ENCODE measurements at places on chromosomes 2 and 18.

DNA sequence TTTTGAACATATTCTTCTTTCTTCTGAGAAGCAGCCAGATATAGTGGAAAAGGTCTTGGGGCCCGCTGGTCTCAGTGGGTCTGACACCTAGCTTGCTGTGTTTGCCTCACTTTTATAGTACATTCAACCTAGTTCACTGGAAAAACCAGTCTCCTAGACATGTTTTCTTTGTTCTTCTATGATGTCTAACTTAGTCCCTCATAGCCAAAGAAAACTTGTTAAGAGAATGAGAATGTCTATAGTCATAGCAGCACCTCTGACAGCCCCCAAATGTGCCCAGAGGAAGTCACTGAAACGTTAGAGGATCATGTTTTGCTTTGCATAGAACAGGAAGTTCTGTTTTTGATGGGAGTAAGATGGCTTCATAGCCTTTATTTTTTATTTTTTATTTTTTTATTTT is 40.3 kb downstream of the TNFRSF11A start:
- DNase-seq = no peak

DNA sequence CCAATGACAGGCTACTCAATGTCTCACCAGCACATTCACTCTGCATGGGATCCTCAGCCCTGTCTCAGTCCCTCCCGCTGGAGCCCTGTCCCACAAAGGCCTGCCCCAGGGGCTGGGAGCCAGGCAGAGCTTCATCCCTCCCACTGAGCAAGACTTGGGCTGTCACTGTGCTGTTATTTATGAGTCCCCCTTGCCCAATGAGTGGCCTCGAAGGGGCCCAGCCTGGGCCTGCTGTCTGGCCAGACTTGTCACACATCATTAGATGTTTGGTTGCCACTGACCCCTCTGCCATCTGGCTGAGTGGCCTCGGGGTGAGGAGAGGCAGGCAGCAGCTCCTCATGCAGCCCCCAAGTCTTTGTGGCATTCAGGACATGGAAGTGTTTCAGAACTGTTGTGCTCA is 330.6 kb upstream of the SKOR2 start:
- DNase-seq = no peak

GRCh38 chr2:133680343-133681049 is 112.2 kb upstream of the NCKAP5 start:
- no peak for DNase-seq

GRCh38 chr2:119460076-119460475 is 28.4 kb downstream of the TMEM37 start:
- DNase-seq = no peak

DNA sequence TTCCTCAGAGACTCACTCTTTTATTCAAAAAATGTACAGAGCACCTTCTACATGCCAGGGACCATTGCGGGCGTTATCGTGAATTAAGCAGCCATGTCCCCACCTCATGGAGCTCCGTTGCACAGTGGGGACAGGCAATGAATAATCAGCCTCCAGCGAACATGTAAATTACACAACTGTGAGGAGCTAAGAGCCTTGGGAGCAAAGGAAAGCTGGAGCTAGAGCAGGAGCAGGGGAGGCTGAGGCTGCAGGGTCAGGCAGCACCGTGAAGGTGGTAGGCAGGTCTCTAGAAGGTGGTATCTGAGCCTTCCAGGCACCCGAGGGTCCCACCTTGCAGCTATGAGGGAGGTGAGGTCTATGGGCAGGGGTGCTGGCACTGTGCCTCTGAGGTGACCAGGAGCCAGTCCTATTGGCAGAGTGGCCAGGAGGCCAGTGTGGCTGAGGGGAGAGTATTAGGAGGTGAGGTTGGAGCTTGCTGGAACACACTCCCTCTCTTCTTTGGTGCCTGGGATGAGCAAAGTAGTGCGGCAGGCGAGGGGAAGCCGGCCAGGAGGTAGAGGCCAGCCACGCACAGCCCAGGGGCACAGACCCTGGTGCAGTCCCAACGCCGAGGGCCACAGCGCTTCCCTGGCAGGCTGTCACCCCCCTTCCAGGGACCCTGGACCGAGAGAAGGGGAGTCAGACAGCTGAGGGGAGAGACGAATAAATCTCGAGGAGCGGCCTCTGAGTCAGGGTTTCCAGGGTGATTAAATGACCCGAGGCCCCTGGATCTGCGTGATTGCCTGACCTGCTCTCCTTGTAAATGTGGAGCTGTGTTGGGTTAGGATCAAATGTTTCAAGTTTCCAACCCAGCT is 167.3 kb downstream of the SEPTIN10 start:
- DNase-seq = no peak

DNA sequence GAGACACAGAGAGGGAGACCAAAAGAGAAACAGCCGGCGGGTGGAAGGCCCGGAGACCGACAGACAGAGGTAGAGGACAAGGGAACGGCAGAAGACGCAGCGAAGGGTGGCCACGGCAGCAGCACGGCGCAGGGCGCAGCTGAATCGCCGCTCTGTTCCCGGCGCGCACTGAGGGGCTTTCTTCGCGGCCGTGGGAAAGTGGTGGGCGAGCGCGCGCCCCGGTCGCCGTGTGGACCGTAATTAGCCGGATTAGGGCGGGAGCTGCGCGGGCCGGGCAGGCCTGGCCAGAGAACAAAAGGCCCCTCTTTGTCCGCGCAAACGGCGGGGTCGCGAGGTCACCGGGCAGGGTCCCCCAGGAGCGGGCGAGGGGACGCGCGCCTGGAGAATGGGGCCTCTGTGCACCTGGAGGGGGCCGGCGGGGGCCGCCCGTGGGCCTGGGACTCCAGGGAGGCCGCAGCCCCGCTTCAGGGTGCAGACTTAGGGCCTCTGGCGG is 158.3 kb downstream of the ZFP36L2 start:
- DNase-seq = no peak
